K562 (cell line): ENCODE measurements at places on chromosomes 7 and 10. TPM values are rescaled to one million over a fixed set of nuclear protein-coding genes. Genes with fewer than 3 reads are reported as not detected.

GRCh38 chr10:49008091-49008490 is 68.5 kb upstream of the LRRC18 start:
- H3K4me1 ChIP-seq: peaks cover 16% of the 10 kb centered on the region; the same call in 2 of the 3 replicates
- H3K27me3 ChIP-seq: no peaks in the 10 kb centered on the region
- no peaks in the 10 kb centered on the region for H3K36me3 ChIP-seq
- no peak for DNase-seq
- no peak overlapping the region for H3K27ac ChIP-seq

GRCh38 chr7:99190359-99191009 is 17.4 kb downstream of the KPNA7 start:
- no peak for DNase-seq
- no peaks in the 10 kb centered on the region for H3K4me1 ChIP-seq
- H3K36me3 ChIP-seq: no peaks in the 10 kb centered on the region
- no peak overlapping the region for H3K27ac ChIP-seq
- no peak overlapping the region for H3K4me3 ChIP-seq
- H3K27me3 ChIP-seq: peaks cover 64% of the 10 kb centered on the region

GRCh38 chr10:49331431-49331830 is 32.5 kb downstream of the C10orf71 start:
- H3K27ac ChIP-seq: no peak overlapping the region
- no peaks in the 10 kb centered on the region for H3K4me1 ChIP-seq
- no peak overlapping the region for H3K4me3 ChIP-seq
- H3K36me3 ChIP-seq: no peaks in the 10 kb centered on the region
- peaks cover 13% of the 10 kb centered on the region; the same call in 1 of the 2 replicates for H3K27me3 ChIP-seq
- no peak for DNase-seq

DNA sequence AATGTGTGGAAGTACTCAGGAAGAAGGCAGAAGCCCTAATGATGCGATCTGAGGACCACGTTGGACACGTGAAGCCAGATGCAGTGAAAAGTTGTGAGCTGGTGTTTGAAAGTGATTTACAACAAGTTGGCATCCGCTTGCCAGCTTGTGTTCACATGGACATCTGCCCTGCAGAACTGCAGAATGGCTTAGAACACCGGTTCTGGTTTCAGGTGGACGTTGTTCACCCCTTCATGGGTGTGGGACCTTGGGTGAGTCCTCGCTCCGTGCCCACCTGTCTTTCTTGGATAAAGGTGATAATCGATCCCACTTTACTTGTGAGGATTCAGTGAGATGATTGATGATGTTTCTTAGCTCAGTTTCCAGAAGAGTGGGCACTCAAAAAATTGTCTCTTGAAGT is 53.8 kb downstream of the CAMK1D start:
- no peaks in the 10 kb centered on the region; the same call in 1 of the 2 replicates for H3K4me1 ChIP-seq
- H3K4me3 ChIP-seq: no peak overlapping the region
- H3K27me3 ChIP-seq: peaks cover 19% of the 10 kb centered on the region; the same call in 2 of the 3 replicates
- no peaks in the 10 kb centered on the region for H3K36me3 ChIP-seq
- no peak for DNase-seq

Gene CFAP69
- 1.3 and 2.3 TPM in 2 replicates for total RNA-seq

GRCh38 chr10:17536221-17536620 is 81.0 kb downstream of the HACD1 start:
- no peak for DNase-seq
- H3K4me1 ChIP-seq: no peaks in the 10 kb centered on the region
- peaks cover 2% of the 10 kb centered on the region; the same call in 1 of the 3 replicates for H3K36me3 ChIP-seq
- H3K27me3 ChIP-seq: no peaks in the 10 kb centered on the region

Gene KDM7A
- total RNA-seq: 7.6 and 7.8 TPM in 2 replicates

- H3K4me3 ChIP-seq: no peak overlapping the region
- H3K4me1 ChIP-seq: no peaks in the 10 kb centered on the region
- peaks cover 32% of the 10 kb centered on the region for H3K27me3 ChIP-seq
Observed at GRCh38 chr10:128729910-128730420, 603.7 kb upstream of the MKI67 start.

DNA sequence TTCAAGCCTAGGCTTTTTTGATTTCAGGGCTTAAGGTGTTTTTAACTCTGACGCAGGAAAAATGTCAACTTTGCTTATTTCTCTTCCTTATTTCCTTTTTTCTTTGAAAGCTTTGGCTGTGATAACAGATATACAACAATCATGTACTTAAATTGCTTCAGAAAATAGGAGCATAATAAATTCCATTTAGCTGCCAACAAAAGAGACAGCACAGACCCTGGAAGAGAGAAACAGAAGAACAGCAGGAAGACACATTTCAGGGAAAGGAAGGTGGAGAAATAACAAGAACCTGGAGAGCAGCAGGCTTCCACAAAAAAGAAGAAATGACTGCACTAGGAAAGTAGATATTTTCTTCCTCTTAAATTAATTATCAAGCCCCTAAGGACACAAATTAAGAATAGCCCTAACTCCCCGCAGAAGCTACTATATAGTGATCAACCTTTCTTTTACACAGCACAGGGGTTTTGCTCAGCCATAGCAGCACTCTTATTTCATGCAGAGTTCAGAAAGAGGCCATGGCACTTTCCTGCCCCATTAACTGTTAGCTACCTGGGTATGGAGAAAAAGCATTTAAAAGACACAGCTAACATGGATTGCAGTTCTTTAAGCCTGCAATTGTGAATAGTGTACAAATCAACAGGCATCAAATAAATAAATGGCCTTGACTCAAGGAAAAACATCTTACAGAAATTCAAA is 61.5 kb downstream of the IQUB start:
- no peaks in the 10 kb centered on the region for H3K27me3 ChIP-seq
- H3K4me3 ChIP-seq: no peak overlapping the region
- no peaks in the 10 kb centered on the region; the same call in 2 of the 3 replicates for H3K4me1 ChIP-seq
